KBM-7 (cell line): ENCODE measurements at places on chromosomes 5 and 9.

DNA sequence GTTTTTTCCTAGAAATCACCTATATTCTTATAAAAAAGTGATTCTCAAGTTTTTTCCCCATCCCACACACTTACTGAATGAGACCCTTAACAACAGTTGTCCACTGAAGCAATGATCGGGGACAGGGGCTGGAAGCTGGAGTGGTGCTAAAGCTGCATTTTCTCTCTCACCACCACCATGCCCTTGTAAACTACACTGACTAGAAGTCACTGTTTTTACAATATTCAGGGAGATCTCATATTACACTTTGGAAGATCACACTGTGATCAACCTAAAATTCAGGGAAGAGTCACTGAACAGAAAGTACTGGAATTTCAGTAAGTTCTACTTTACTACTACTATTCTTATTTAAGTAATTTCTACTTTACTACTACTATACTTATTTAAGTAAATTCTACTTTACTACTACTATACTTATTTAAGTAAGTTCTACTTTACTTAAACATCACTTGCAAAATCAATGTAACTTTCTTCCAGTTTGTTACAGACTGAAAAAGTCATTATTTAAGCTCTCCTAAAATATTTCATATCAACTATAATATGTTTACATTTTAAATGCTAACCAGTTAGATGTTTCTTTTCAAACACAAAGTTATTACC lies 164.3 kb downstream of the AGTPBP1 start:
- DNase-seq: no peak

- peak; percentile 33 for DNase-seq
Measured at GRCh38 chr9:84781458-84781857, 111.9 kb downstream of the NTRK2 start.

DNA sequence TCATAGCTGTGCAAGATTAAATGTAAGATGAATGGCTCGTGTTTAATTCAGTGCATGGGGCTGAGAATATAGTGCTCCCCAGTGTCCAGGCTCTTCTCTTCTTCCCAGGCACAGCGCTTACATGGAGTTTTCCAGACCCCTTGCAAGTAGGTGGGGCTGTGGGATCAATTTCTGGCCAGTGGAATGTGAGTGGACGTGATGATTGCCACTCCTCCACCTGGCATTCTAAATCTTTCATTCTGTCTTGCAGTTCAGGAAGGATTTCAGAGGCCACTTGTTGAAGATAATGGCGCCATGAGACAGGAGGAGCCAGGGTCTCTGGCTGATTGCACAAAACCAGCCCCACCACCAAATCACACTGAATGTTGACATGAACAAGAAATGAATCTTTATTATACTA lies 7.2 kb upstream of the PIP5K1B start:
- DNase-seq: no peak

GRCh38 chr9:134284273-134284672 lies 42.0 kb upstream of the RXRA start:
- DNase-seq: no peak

DNA sequence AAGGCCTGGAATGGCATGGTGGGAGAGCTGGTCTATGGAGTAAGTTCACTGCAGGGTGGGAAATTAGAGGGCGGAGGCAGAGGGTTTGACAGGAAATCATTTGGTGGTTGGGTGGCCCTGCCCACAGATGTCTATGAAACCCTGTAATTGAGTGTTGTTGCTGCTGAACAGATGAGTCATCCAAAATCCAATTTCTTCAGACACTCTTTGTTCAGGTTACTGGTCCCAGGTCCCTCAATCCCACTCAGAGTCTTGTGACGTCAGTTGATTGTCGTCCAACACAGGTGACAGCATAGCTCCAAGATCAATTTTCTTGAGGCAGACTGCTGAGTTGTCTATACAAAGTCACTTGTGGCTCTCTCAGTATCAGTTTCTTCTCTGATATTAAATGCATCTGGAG lies 208.6 kb downstream of the GRIA1 start:
- DNase-seq: no peak

GRCh38 chr5:141529002-141529401 lies 40.1 kb downstream of the PCDHGC5 start:
- DNase-seq: no peak

- DNase-seq: no peak
Measured at GRCh38 chr5:14213253-14213652, 70.1 kb downstream of the TRIO start.

- peak; percentile 77 for DNase-seq
Measured at GRCh38 chr9:126704892-126705766, 91.4 kb downstream of the LMX1B start.

DNA sequence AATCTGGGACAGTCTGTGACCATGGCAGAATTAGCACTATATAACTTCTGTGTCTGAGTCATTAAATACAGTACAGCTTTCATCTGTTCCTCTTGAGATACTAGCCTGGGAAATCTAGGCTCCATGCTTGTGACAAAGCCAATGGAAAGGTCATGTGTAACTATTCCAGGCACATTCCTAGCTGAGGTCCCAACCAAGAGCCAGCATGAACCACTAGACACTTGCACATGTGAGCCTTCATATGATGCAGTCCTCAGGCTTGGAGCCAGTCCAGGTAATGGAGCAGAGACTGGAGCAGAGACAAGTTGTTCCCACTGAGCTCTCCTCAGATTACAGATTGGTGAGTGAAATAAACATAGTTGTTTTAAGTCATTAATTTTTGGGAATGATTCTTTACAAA lies 412.4 kb upstream of the ZNF462 start:
- DNase-seq: no peak
